Skeletal muscle cell (primary cell): ENCODE measurements at places on chromosomes 3 and 15.

- no peak for DNase-seq
These were observed 87.2 kb downstream of the IQSEC1 start for GRCh38 chr3:12986031-12986430.

- peak; percentile 76 for DNase-seq
These were observed 37.4 kb upstream of the LDHAL6B start for GRCh38 chr15:59169251-59169708.

DNA sequence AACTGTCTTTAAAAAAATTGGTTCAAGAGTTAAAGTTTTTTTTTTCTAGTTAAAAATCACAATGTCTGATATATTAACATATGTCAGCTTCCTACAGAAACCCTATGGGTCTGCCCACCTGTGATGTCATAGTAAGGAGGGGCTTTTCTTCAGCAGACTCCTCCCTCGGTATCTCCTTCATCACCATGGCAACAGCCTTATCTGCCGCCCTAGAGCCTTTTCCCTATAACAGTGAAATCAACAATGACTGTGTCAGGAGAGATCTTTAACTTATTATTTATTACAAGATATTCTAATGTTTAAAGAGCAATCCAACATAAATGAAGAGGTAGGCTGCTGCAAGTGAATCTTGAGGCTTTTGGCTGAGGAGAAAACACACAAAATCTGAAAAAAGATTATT is 138.7 kb downstream of the PEX5L start:
- DNase-seq: peak; percentile 8

DNA sequence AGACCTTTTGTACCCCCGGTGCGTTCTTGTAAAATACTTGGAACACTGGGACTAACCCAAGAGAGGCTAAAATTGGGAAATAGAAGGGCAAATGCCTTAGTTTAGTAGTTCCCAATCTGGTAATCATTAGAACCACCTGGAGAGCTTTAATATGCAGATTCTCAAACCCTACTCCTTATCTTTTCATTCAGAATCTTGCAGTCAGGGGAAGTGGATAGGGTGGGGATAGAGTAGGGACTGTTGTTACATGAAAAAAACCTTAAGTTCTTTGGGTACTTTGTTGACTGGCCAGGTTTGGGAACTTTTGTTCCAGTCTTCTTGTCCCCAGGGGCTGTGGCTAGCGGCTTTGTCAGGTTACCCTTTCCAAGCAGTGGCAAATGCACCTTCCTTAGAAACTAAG is 15.9 kb downstream of the MAPKBP1 start:
- DNase-seq: no peak
